Choroid plexus epithelial cell (primary cell): ENCODE measurements at places on chromosomes 2 and 18.

- peak; percentile 93 for DNase-seq
Measured at GRCh38 chr18:46946656-46947282, 29.4 kb downstream of the KATNAL2 start.

GRCh38 chr2:5453220-5454050 is 238.7 kb upstream of the SOX11 start:
- peak; percentile 62 for DNase-seq

GRCh38 chr18:5195656-5196055 is 1.4 kb downstream of the AKAIN1 start:
- no peak for DNase-seq

DNA sequence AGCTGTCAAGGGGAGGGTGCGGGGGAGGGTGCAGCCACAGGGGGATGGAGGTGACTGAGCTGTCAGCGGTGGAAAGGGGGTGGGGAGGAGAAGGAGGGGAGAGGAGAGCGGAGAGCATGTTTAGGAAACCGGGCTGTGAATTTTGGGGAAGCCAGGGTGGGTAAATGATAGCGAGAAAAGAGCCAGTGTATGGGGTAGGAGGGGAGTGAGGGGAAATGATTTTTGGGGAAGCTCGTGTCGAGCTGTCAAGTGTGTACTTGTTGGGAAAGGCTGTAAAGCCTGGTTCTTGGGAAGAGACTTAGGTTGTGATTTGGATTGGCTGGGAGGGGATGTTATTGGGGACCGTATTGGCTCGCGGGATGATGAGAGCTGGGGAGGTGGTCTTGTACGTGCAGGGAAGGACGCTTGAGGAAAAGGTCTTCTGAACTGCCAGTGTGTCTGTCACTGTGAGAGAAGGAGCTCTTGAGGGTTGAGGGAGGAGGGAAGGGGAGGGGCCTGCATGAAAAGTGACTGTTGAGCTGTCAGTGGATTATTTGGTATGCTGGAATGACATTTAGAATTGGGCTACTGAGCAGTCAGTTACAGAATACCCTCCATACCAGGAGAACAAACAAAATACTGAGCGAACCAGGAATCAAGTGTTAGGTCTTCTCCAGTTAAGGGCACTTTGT is 1.0 kb downstream of the UBR3 start:
- peak; percentile 64 for DNase-seq

DNA sequence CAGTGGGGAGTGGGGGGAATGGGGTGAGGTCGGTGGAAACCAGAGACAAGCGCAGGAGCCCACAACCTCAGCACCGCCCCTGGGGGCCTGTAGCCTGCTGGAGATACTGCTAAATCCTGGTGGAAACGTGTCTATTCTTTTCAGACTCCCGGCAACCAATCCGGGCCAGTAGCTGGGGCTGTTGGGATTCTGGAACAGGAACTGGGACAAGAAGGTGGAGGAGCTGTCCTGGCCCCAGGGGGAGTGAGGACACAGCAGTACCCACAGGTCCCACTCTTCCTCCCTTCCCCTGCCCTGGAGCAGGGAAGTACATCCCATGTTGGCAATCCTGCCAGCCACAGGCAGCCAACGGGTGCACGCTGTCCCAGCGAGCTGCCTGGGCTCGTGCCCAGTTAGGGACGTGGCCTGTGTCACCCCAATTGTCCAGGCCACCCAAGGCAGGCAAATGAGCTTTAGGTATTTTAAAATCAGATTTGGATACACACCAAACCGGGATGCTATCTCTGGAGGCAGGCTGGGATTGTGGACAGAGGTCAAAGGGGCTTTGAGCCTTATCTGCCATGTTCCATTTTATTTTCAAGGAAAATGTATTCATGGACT is 51.8 kb downstream of the HS1BP3 start:
- DNase-seq = no peak

DNA sequence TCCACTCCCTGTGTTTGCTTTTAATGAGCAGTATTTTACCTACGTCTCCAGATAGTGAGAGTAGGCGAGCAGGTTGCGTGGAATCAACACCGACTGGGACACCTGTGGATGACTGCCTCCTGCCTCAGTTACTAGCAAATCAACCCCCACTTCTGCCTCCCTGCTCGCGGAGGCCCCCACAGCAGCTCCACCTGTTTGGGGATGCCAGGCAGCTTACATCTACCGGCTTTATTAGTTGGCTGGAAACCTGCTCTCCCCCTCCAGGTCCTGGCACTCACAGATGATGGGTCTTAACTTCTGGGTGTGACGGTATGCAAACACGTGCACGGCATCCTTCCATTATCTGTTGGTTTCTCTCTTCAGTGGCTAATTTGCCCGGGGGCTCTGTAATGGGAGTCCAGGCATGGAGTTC is 164.4 kb upstream of the SESTD1 start:
- DNase-seq = no peak

GRCh38 chr2:235223011-235223410 is 270.8 kb upstream of the AGAP1 start:
- no peak for DNase-seq

- DNase-seq = no peak
Measured at GRCh38 chr2:234719116-234719716, 222.3 kb upstream of the ARL4C start.

DNA sequence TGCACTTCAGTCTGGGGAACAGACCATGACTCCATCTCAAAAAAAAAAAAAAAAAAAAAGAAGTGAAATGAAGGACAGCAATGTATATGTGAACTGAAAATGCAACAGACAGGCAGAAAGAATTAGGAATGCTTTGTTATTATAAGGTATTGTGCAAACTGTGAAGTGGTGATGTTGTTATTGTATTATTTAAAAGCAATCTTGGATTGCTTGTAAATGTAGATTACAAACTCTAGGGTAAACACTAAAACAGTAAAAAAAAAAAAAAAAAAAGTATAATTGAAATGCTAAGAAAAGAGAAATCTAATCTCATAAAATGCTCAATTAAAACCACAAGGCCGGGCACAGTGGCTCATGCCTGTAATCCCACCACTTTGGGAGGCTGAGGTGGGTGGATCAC is 25.3 kb downstream of the DYM start:
- no peak for DNase-seq

- DNase-seq = no peak
Measured at GRCh38 chr2:215299337-215299859, 12.5 kb upstream of the ATIC start.

GRCh38 chr2:232629129-232629475 is 4.3 kb upstream of the EFHD1 start:
- no peak for DNase-seq

DNA sequence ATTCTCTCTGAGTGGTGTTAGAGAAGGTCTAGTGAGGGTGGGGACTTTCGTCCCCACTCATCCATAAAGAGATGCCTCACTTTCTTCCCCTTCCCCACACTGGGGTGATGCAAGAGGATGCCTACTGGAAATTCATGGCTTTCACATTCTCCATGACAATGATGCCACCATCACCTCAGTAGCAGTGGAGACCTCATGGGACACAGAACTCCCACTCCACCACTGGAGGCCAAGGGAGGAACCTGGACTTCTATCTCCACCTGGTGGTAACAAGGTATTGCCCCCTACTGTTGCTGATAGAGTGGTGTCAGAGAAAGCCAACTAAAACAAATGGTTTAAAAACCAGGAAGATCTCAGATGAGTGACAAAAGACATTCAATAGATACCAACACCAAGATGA is 110.9 kb downstream of the INHBB start:
- DNase-seq = no peak

DNA sequence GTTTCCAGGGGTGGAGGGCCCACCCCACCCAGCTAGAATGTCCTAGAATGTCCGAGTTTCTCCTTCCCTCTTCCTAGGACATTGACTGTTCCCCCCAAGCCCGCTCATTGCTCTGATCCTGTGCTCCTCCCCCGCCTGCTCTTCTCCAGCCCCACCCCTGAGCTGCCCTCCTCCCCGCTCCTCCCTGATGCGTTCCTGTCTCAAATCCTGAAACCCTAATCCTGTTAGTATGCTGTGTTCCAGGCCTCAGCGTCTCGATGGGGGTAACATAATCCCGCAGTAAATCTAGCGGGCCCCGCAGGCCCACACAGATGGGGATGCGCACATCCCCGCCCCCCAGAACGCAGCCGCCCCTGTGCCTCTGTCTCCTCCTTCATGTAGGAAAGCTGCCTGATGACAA is 51.3 kb downstream of the NRP2 start:
- no peak for DNase-seq

- peak; percentile 68 for DNase-seq
Measured at GRCh38 chr2:201118961-201119854, 3.2 kb downstream of the CFLAR start.

DNA sequence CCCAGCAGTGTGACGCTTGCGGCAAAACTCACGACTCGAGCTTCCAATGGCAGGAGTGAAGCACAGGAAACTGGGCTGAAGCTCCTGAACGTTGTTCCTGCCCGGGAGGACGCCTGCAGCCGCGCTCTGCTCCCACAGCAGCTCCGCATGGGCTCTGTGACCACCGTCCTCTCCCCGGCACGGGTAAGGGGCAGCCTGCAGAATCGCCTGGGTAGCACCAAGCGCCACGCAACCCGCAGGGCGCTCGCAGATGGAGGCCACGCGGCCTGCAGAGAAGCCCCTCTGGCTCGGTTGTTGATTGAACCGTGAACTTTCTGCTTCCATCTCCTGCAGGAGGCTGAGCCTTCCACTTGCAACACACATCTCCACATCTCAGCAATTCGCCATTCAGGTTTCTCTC is 63.3 kb upstream of the ZNF236 start:
- no peak for DNase-seq

GRCh38 chr18:58266291-58266690 is 222.3 kb downstream of the NEDD4L start:
- no peak for DNase-seq

DNA sequence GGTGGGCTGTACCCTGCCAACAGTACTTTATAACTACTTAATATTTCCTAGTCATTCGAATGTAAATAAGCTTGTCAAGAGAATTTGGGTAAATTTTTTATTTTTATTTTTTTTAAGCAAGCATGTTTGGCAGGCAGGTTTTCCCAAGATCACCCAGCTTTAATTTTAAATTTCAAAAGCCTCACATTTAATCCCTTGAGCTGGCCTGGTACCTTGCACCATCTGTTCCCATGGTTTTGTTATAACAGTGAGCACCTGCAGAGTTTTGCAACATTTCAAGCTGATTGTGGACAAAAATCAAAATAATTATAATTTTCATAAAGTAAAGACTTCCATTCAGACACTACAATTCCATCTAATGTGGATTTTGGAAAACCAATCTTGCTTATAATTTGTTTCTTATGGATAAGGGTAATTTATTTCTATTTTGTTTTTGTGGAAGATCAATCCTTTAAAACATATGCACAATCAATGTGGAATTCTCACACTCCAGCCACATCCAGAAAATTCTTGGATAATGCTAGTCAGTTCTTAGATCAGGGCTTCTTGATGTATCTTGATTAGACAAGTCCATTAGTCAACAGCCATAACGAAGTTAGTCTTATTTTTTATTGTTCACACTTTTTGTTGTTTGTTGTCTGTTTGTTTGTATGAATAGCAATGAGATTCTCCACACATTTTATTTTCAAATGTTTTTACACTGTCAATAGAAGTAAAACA is 689.3 kb downstream of the NR4A2 start:
- DNase-seq = no peak

DNA sequence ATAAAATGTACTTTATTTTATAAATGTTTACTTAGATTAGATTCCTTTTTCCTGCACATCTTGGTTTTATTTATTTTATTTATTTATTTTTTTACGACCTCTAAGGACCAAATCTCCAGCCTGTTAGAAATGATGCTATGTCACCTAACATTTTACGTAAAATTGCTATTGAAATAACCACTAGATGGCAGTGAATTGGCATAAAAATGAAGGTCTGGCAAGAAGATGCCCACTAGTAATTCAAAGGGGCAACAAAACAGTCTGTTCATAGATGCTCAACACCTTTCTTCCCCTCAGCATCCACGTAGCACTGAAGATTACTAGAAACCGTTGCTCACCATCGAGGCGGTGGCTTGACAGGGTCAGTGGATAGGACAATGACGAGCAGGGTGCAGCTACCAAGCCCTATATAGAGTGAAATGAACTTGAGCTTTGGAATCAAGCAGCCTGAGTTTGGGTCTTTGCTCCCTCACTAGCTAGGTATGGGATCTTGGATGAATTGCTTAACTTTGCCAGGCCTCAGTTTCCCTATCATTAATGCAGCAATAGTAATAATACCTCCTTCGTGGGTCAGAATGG is 128.7 kb upstream of the L3MBTL4 start:
- peak; percentile 73 for DNase-seq

DNA sequence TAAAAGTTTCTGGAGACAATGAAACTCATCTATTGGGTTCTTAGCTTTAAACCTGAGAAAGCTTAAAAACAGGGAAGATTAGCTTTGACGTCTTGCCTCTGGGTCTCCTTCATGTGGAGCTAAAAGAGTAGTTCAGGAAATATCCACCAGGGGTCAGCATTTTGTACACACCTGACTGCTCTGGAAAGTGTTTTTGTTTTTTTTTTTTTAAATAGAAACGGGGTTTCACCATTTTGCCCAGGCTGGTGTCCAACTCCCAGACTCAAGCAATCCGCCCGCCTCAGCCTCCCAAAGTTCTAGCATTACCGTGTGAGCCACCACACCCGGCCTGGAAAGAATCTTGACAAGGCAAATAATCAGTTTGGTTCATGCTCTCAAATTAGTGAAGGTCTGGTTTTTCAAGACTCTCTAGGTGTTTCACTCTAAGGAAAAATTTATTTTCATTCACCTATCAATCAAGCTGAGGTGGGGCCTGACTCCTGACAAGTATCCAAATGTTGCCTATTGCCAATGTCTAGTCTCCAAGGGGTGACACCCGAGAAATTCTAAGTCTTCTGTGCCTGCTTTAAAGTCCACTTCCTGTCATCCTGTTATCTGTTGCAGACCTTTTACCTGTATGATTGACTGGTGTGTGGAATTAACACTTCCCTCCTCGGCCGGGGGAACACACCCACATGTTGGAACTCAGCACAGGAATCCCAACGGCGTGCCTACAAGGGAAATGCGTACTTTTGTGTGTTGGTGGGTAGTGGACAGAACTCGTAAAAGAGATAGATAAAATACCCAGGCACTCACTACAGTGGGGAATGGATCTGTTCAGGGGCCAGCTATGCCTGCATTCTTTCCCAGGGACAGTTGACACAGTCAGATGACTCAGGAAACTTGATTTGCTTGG is 11.3 kb downstream of the IL1RN start:
- peak; percentile 85 for DNase-seq

GRCh38 chr2:114085992-114086391 is 196.1 kb downstream of the ACTR3 start:
- DNase-seq = no peak
